Activated CD4-positive, alpha-beta T cell treated with anti-CD3 and anti-CD28 coated beads, Interleukin-2, amount 50 U/mL, for 24 hours (primary cell): ENCODE measurements at places on chromosomes 1 and 21.

DNA sequence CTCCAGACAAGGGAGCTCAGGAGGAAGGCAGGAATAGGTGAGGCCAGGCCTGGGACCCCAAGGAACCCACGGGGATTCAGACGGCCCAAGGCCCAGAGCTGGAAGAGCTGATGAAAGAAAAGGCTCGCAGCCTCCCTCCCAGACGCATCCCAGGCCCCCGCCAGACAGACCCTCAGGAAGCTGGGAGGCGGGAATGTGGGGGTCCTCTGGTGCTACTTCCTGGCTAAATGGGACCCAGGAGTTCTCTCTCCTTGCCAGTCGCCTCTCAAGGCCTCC is 430 bp downstream of the FBXO2 start:
- no peak for DNase-seq

GRCh38 chr21:38280867-38281266 is 24.1 kb downstream of the KCNJ15 start:
- no peak for DNase-seq

DNA sequence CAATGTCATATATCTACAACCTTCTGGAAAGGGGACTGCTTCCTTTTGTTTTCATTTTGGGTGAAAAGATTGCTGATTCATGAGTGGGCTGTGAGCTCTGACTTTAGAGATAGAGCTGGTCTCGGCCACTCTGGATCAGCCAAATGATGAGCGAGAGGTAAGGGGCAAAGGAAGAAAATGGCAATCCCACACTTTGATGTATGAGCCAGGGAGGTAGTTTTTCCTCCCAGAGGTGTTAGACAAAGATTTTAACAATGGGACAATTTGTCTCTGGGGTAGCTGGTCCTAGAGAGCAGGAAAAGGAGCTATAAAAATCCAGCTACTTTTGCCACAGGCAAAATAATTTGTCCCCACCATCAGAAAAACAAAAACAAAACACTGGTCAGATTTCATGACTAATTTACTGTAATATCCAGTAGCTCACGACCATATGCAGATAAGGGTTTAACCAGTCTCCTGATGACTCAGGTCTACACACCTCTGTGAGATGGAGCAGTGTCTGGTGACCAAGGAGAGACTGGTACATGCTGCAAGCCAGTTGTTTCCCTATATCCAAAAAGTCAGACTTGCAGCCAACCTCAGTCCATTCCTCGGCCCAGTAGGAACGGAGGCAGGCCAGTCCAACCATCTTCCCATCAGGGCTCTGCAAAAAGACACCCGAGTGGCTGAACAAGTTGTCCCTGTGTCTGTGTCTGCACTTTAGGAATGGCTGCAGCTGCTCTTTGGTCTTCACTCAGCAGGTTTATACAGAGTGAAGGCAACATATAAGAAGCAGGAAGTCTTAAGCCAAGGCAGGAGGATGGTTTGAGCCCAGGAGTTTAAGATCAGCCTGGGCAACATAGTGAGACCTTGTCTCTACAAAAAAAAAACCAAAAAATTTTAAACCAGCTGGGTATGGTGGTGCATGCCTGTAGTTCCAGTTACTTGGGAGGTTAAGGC is 29.2 kb downstream of the DNASE2B start:
- DNase-seq, result no peak

DNA sequence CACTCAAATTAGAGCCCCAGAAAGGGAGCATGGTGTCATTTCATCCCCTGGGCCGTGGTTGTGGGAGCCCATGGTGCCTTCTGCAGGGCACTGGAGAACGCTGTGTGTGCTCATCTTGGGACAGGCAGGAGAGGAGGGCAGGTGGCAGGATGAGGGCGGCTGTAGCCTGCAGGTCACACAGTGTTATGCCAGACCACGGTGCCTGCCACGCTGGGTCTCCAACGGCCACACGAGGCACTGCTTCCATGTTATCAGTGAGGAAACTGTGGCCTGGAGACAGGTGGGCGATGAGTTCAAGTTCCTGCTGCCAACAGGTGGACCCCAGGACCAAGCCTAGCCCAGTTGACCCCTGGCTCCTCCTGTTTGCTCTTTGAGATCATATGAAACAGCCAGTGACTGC is 21.0 kb downstream of the ABCG1 start:
- no peak for DNase-seq

DNA sequence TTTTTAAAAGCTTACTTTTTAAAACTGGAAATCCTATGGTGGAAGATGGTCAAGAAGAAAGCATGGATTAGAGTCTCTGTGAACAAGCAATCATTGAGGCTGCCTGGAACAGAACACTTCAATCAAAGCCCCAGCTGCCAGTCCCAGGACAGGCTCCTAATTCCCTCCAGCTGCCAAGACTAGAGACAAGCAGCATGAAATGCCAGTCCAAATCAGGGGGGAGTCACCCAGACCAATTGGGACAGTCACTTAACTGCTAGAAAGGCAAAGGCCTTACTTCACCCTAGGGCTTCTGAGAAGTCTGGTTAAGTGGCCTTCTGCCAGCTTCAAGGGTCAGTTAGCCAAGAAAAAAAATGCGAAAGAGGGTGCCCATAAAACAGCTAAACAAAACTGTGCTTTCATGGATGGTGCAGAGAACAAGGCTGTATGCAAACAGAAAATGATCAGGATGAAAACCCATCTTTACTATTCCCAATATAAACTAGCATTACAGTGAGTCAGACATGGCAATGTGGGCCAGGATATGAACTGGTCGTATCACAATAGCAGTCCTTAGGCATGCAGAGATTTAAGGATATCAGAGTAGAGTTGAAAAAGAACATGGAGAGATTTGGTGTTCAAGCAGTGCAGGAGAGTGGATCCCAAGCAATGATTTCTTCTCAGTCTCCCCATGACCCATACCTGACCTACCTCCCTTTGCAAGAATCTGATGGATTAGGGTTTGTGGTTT is 31.0 kb upstream of the MAN1A2 start:
- DNase-seq, result no peak

- DNase-seq, result no peak
Observed at GRCh38 chr1:221851336-221851735, 109.4 kb upstream of the DUSP10 start.

DNA sequence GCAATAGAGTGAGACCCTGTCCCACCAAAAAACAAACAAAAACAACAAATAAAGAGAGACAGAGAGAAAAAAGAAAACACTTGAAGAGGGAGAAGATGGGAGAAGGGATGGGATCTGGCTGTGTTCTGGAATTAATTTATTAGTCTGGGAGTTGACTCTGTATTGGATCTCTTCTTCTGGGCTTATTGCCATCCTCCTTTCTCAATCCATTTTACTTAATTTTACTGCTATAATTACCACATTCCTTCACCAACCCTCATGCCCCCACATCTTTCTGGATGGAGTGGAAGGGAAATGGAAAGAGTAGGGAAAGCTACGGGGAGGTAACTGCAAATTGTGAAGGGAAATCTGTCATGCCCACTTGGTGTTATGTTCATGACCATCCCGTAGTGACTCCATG is 42.9 kb downstream of the FMN2 start:
- DNase-seq, result no peak

- DNase-seq, result no peak
Observed at GRCh38 chr1:156086256-156086662, 4.0 kb upstream of the MEX3A start.

DNA sequence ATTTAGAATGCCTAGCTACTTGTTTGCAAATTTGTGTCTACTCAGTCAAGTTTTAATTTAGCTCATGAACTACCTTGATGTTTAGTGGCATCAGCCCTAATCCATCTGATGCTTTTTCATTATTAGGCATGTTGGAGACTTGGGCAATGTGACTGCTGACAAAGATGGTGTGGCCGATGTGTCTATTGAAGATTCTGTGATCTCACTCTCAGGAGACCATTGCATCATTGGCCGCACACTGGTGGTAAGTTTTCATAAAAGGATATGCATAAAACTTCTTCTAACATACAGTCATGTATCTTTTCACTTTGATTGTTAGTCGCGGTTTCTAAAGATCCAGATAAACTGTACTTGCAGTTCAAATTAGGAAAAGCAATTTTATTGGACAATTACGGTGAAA is 7.6 kb downstream of the SOD1 start:
- DNase-seq, result no peak

DNA sequence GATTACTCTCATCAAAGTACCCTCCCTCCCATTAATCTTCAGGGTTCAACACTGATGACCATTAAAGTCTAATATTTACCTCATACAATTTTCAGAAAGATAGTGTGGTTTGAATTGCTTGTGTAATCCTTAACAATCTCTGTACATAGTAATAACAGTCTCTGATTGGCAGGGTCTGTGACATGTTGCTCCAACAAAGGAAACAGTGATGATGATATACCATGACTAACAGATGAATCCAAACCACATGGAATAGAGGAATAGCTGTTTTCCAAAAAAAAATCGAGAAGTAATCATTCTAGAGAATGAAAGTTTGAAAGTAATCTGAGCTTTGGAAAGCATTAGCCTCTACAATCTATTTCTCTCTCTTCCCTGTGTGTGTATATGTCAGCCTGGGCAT is 610.1 kb upstream of the NEGR1 start:
- DNase-seq, result no peak

GRCh38 chr1:186957314-186957713 is 128.6 kb downstream of the PLA2G4A start:
- DNase-seq, result no peak

GRCh38 chr1:46523496-46524353 is 27.7 kb downstream of the KNCN start:
- no peak for DNase-seq

- no peak for DNase-seq
Observed at GRCh38 chr1:171939740-171940139, 98.4 kb downstream of the DNM3 start.

GRCh38 chr21:35843911-35844667 is 216.2 kb downstream of the SETD4 start:
- no peak for DNase-seq

DNA sequence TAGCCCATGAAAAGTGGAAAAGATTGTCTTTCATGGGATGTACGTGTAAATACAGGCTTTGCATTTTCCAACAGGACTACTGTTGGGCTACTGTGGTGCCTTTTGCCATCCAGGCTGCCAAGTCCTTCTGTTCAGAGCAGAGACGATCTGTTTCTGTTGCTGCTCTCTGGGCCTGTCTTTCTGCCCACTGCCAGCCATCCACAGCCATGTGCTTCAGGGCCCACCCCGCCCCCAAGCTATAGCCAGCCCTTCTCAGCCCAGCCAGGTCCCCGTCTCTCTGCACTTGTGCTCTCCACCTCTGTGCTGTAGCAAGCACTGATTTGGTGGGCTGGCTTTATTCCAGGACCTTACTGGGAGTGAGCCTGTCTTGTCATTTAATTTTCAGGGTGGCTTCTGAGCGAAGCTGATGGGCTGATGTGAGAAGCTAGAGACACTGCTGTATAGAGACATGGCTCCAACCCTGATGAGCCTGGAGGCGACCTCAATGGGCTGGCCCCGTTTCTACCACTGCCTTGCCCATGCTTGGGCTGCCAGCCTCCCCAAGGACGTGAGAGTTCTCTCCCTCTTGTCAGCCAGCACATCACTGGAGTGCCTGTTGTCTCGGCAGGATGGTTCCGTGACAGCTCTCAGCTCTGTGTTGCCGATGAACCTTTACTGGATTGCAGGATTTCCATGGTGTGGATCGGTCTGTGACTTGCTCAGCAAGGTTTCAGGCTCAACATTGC is 137.8 kb downstream of the PEX14 start:
- DNase-seq, result no peak

- no peak for DNase-seq
Observed at GRCh38 chr1:196659471-196659870, 7.6 kb downstream of the CFH start.

DNA sequence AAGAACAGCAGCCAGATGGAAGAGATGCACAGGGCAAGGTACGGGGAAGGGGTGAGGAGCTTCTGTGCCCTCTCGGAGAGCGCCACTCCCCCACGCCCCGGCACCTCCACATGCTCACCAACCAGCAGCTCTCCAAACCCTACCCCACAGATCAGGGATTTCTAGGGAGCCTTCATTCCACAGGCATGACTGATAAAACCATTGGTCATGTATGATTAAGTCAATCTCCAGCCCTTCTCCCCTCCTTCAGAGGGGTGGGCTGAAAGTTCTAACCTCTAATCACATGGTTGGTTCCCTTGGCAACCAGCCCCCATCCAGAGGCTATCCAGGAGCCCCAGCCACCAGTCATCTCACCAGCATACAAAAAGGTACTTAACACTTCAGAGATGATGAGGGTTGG is 144.7 kb downstream of the TGFBR3 start:
- DNase-seq, result no peak
